Activated CD4-positive, alpha-beta T cell treated with anti-CD3 and anti-CD28 coated beads for 4 hours (primary cell): ENCODE measurements at places on chromosomes 3 and 15.

DNA sequence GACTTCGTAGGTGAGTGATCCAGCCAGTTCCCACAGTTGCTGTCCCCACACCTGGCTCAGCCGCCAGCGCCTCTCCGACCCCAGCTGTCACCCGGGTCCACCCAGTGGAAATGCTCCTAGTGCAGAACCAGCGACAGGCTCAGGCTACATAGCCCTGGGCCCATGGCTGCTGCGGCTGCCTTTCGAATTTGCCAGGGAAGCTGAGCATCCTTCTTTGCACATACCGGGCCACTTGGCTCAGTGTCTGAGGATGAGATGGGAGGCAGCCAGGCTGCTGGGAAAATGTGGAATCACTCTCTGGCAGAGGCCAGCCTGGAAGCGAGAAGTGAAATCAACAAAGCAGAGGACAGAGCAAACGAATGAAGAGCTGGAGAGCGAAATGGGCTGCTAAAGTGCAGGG lies 80.1 kb downstream of the ST8SIA2 start:
- no peak for DNase-seq

DNA sequence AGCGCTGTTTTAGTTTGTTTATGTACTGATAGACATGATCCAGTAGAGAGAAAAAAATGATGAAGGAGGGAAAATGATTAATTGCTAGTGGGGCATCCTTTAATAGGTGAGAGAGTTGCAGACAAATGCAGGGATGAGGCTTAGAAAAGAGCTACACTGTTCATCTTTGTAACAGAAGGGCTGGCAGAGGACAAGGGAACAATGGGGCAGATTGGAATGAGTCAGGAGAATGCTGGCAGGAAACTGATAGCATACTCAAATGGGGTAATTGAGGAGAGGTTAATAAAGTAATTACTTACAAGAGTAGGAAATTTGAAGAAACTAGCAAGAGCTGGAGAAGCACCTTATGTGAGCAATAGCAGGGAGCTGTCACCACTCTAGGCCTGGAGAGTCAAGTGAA lies 170.9 kb downstream of the OXSM start:
- DNase-seq, result no peak

GRCh38 chr3:4533489-4534443 lies 40.6 kb downstream of the ITPR1 start:
- no peak for DNase-seq

- no peak for DNase-seq
These were observed 48.9 kb downstream of the SCN5A start for GRCh38 chr3:38600551-38600950.

GRCh38 chr3:9351709-9352126 lies 11.1 kb upstream of the THUMPD3 start:
- DNase-seq, result no peak

DNA sequence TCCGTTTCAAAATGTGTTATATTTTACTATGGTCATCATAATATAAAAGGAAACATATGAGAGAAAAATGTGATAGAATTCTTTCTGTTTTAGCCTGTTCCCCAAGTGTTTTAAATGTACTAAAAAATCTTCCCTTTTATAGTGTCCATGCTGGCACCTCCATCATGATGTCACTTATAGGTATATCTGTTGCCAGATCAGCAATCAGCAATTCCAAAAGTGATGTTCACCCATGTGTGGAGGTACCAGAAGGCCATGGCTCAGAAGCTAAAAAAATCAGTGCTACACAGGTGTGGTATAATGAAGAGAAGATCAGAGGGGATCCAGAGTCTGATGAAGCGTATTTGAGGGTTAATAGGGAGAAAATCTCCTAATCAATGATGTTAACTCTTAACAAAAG lies 1.1 kb upstream of the GPR15 start:
- DNase-seq, result no peak

- DNase-seq, result no peak
These were observed 126.0 kb downstream of the ST8SIA2 start for GRCh38 chr15:92519709-92520108.

DNA sequence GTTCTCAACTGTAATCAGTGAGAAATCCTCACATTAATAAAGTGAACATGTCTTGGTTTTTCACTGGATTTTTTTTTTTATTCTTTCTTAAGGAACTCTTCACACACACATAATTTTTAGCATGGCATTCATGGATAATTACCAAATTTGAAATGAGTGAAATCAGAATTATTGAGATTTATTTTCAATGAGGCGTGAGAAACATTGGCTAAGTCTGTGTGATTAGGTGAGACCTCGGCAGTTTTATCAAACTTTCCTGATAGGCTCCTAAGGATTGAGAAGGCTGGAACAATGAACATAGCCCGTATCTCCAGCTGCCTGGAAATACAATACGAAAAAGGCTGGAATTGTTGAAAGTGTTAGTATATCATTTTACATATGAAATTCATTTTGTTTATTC lies 35.5 kb downstream of the MDFIC2 start:
- no peak for DNase-seq

DNA sequence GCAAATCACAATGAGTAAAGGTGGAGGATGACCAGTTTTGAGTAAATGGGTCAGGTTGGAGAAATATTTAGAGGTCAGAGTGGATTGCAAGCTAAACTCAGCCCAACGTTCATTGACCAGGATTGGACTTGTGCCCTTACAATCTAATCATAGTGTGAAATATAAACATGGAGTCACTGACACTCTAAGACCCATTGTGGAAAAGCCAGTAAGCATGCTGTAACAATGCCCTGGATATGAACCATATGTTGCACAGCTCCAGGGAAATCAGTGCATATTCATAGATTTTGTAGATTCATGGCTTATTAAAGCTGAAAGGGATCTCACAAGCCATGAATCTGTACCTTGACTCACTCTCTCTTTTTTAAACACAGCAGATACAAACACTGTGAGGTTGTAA lies 660.2 kb upstream of the LMCD1 start:
- DNase-seq, result no peak

- no peak for DNase-seq
These were observed 137.0 kb upstream of the SLCO3A1 start for GRCh38 chr15:91716536-91716935.

DNA sequence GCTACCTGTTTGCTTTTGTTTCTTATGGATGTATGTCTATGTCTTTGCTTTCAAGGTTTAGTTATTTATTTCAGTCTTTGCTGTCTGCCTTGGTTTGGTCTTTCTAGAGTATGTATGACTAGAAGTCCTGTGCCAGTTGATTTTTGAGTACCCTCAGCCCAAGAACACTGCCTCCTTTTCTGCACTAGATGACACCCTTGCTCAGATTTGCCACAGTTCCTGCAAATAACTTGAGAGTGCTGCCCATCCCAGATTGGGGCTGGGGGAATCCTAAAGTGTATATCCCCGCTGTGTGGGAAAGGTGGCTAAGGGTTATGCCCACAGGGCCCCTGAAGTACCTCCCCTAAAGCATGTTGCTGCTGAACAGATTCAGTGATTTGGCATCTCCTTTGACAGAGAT lies 32.0 kb downstream of the NLGN1 start:
- DNase-seq, result no peak

GRCh38 chr15:98759277-98759676 lies 110.9 kb downstream of the IGF1R start:
- no peak for DNase-seq

DNA sequence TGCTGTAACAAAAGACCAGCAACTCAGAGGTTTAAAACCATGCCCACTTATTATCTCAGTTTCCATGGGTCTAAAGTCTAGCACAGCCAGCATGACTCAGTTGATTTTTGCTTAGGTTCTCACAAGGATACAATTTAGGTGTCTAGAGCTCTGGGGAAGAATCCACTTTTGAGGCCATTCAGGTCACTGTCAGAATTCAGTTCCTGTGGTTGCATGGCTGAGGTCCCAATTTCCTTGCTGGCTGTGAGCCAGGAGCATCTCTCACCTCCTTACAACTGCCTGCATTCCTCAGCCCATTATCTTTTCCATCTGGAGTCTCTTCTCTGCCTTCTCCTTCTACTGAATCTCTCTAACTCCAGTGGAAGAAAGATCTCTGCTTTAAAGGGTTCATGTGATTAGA lies 240.5 kb upstream of the CFAP20DC start:
- DNase-seq, result no peak

DNA sequence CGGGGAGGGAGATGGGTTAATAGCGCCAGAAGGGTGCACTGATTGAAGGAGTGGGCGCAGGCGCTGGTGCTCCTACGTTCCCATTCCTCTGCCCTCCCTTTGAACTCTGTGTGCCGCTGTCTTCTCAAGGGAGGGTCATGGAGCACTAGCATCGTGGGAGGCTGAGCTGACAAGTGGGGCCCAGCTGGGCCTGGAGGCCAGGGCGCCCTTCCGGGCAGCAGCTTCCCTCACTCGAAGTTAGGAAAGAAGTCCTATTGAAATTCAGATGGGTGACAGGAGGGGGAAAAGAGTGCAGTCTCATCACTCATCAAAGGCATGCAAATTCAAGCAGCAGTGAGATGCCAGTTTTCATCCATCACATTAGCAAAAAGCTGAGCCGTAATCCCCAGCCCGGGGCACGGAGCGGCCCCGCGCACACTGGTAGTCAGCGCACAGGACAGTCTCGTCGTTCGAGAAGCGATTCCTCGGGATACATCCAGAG lies 128.2 kb downstream of the LRRK1 start:
- DNase-seq, result no peak

GRCh38 chr15:31474059-31474868 lies 147.6 kb downstream of the KLF13 start:
- no peak for DNase-seq

GRCh38 chr3:197256104-197256503 lies 42.3 kb downstream of the DLG1 start:
- DNase-seq, result no peak

DNA sequence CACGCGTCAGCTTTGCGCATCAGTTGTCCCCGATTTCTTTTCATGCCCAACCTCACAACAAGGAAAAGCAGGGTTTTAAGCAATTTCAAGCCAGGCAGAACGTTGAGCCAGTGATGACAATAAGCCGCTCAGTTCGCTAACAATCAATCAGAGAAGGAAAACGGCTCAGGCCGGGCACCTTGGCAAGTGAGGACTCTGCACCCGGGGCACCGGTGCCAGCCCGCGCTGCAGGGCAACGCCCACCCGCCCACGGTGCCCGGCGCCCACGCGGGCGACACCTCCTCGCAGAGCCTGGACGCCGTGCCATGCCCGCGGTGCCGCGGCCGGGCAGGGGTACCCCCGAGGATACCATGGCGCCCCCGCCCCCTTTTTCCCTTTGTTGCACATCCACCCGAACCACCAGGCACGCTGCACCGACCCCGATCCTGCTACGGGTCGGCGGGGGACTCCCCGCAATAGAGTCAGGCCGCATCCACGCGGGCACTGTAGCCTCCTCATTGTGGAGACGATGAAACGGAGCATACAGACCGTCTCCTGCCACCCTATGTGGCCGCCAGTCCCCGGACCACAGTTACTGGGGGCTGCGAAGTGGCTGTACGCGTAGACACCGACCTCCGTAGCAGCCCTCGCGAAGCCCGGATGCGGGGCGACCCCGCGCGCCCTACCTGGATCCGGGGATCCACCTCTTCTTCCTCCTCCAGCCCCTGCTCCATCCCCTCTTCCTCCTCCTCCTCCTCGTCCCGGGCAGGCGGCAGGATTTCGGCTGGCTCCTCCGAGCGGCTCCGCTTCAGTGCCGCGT lies 581 bp downstream of the SH3BP5 start:
- peak; percentile 58 for DNase-seq

GRCh38 chr3:125119752-125120378 lies 64.1 kb upstream of the HEG1 start:
- DNase-seq, result no peak

- DNase-seq, result no peak
These were observed 23.2 kb downstream of the ALS2CL start for GRCh38 chr3:46670000-46670890.

GRCh38 chr15:51218299-51218938 lies 120.0 kb downstream of the CYP19A1 start:
- no peak for DNase-seq

- no peak for DNase-seq
These were observed 30.7 kb upstream of the ST3GAL6 start for GRCh38 chr3:98732286-98733052.

DNA sequence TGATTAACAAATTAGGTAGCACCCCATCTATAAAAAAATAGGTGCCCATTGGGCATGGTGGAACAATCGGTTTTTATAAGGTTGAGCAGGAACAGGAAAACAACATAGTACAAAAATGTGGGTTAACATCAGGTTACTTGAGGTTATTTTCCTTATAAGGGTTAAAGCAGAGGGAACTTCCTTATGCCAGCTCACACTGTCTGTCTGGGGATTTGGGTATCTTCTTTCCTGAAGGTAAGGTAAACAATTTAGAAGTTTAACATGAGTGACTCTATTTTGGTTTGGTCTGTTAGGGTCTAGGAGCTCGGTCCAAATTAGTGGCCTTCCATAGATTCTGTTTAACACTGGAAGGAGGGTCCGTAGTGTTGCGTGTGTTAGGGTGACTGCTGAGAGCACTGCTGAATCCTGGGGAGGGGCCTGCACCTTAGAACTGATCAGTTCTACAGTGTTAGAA lies 14.7 kb downstream of the CHD2 start:
- no peak for DNase-seq

DNA sequence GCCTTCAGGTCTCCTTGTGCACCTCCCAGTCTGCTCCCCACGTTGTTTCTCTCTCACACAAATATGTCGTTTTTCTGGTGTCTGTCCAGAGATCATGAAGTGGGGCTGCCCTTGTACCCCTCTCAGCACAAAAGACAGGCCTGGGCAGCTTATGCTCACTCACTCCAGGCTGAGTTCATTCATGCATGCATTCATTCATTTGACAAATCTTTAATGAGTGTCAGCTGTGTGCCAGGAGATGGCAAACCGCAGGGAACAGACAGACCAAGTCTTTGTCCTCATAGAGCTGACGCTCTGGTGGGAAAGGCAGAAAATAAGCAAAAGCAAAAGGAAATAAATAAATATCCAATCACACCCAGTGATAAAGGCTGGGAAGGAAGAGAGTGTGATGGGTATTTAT lies 7.6 kb upstream of the TRH start:
- no peak for DNase-seq

DNA sequence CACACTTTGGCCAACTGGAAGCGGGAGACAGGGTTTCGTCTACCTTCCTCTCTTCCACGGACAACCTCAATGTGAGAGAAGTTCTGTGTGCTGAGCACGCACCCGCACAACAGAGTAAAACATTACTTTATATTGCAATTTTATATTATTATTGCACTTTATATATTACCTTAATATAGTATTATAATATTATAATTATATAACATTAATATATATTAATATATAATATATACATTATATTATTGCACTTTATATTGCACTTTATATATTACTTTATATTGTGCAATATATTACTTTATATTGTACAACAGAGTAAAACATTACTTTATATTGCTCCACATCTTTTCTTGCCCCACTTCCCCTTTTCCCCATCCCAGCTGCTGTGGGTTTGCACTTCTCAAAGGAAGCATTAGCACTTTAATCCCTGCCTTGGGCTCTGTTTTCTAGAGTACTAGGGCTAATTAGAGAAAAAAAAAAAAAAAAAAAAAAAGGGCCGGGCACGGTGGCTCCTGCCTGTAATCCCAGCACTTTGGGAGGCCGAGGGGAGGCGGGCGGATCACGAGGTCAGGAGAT lies 76.4 kb upstream of the SLC4A7 start:
- DNase-seq, result no peak

DNA sequence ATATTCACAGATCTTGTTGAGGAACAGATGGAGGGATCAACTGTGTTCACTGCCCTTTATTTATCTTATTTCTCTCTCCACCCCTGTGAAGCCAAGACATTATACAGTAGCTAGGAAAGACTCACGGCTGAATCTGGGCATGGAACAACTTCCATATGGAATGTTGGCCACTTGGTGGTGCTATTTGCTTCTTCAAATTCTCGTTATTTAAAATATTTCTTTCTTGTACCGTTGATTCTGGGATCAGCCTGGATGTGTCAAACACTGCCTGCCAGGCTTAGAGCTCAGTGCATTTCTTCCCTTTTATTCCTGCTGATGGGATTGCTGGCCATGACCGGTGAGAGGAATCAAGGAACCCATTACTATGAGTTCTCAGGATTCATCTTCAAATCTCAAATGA lies 17.5 kb upstream of the GASK1A start:
- DNase-seq, result peak; percentile 17
